ENCODE measurements at places on chromosomes 3 and 15.

GRCh38 chr3:62688050-62688449 lies 187.2 kb downstream of the CADPS start:
- no peak for DNase-seq

- peak; percentile 11 for DNase-seq
Measured at GRCh38 chr3:17432236-17432635, 310.2 kb downstream of the TBC1D5 start.

- DNase-seq, result no peak
Measured at GRCh38 chr3:47022641-47023071, 43.2 kb downstream of the NBEAL2 start.

- no peak for DNase-seq
Measured at GRCh38 chr3:56590814-56591213, 33.8 kb downstream of the CCDC66 start.

GRCh38 chr3:33458446-33458845 lies 18.2 kb upstream of the UBP1 start:
- no peak for DNase-seq

- DNase-seq, result no peak
Measured at GRCh38 chr3:5314897-5315296, 127.4 kb downstream of the EDEM1 start.

DNA sequence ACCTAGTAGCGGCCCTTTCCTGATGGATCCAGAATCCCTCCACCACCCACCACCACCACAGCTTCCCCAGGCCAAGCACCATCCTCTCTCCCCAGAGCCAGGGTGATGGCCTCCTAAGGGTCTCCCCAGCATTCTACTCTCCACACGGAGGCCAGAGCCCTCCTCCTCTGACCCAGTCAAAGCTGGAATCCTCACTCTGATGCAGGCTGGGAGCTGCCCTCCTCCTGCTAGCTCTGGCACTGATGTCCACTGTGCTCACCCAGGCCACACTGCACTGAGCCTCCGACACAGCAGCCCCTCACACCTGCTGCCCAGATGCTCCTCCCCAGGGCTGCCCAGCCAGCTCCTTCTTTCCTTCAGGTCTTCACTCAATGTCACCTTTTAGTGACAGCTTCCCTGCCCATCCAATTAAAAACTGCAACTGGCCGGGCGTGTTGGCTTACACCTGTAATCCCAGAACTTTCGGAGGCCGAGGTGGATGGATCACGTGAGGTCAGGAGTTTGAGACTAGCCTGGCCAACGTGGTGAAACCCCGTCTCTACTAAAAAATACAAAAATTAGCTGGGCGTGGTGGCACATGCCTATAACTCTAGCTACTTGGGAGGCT lies 21.0 kb downstream of the XXYLT1 start:
- DNase-seq, result no peak

- no peak for DNase-seq
Measured at GRCh38 chr3:150130404-150131100, 159.9 kb upstream of the PFN2 start.

- no peak for DNase-seq
Measured at GRCh38 chr3:174710612-174711011, 148.5 kb upstream of the NAALADL2 start.

GRCh38 chr3:124491875-124492274 lies 238.4 kb upstream of the UMPS start:
- no peak for DNase-seq

DNA sequence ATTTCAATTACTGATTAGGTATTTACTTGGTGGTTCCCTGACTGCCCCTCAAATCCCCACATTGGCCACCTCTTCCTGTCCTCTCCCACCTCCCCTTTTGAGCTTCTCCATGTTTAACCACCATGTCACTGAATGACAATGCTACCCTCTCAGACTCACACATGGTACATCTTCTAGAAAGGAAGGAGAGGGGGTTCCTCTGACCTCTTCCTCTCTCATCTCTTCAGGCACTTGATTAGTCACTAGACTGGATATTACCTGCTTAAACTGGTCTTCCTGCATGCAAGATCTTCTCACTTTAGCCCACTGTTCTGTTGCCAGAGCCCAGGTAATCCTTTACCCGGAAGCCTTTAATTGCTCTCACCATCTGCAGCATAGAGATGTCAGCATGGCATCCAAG lies 64.9 kb downstream of the DIPK2A start:
- no peak for DNase-seq

DNA sequence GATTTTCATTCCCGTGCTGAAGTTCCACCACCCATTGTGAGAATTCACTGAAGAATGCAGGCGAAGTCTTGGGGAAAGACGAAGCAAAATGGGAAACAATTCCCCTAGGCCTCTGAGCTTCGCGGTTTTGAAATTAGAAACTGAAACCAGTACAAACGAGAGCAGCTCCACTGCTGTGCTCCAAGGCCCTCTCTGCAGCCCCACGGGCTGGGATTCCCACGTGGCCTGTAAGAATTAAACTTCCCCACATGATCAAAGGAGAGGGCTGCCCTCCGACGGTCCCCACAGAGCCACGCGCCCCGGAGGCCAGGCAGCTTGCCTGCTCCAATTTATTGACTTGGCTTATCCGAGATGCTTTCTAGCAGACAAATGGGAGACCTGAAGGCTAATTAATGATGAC lies 144.0 kb downstream of the GREM1 start:
- peak; percentile 64 for DNase-seq

GRCh38 chr15:70120958-70121623 lies 23.4 kb upstream of the TLE3 start:
- no peak for DNase-seq

DNA sequence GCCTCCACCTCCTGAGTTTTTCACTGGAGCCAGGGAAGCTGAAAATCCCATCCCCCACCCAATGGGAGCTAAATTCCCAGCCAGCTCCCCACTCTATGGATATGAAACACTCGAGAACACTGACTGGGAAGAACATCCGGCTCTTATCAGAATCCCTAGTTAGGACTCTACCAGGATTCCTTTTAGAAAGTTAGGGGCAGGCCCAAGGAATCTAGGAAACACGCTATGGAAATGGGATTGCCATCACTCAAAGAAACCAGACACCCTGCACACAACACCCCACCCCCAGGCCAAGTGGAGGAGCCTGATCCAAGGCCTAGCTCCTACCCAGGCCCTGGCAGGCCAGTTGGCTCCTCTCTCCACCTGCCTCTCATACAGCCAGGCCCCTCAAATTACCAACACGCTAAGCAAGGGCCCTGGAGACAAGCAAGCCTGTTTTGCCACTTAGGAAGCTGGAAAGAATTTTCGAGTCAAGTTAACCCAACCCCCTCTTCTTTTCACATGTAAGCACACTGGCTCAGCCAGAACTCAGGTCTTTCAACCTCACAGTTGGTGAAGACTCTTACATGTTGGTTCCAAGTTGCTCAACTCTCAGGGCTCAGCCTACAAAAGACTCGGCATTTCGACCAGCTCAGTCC lies 75.5 kb downstream of the RBPMS2 start:
- peak; percentile 58 for DNase-seq

GRCh38 chr3:59866076-59866475 lies 816.3 kb upstream of the CFAP20DC start:
- peak; percentile 75 for DNase-seq

- no peak for DNase-seq
Measured at GRCh38 chr3:98964784-98965183, 63.3 kb upstream of the DCBLD2 start.

DNA sequence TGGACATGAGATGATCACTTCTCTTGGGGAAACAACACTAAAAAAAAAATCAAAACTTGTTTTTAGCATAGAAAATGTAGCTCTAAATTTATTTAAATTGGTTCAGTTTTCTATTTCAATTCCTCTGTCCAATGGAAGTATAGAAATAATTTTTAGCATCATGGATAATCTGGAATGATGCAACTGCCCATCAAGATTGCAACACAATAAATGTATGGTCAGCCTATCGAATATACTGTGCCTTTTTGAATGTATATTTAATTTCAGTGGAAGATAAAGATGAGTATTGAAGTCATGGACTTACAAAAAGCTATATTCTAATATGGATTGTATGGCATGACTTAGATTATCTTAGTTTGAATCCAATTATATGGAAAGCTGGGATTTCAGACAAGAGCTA lies 906.7 kb downstream of the IGSF11 start:
- no peak for DNase-seq

GRCh38 chr3:54817628-54818027 lies 110.2 kb downstream of the LRTM1 start:
- no peak for DNase-seq

DNA sequence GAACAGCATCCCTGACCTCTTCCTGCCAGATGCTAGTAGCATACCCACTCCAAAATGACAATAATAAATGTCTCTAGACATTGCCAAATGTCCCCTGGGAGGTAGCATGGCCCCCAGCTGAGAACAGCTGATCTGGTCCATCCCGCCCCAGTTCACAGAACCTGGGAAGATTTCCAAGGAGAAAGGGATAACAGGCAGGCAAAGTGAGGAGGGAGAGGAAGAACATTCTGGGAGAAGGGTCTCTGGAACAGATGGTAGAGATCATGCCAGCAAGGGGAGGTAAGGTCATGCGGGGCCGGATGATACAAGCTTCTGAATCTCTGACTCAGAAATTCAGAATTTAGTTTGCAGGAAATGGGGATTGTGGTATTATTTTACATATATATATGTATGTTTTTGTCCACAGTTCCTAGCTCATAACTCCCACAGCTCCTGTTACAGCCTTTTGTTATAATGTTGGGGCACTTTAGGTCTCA lies 192.7 kb downstream of the SUCLG2 start:
- DNase-seq, result no peak

- DNase-seq, result no peak
Measured at GRCh38 chr3:144273601-144274000, 302.0 kb downstream of the DIPK2A start.

- DNase-seq, result no peak
Measured at GRCh38 chr15:99978426-99978825, 245.2 kb upstream of the LYSMD4 start.

DNA sequence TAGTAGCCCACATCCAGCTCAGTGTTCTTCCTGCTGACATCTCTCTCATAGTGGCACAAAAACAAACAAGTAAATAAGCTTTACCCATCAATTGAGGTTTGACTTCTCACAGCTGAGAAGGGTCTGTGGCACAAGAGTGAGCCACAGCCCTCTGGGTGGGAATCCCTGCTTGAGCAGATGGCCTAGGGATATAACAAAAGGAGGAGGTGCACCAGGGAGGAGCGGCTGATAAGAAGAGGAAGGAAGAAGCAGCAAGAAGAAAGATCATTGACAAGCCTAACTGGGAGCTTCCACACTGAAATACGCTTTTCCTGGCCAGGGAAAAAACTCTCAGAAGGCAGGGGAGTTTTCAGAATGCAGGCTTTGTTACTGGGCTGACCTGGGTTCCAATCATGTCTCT lies 279.8 kb downstream of the UACA start:
- no peak for DNase-seq

- peak; percentile 69 for DNase-seq
Measured at GRCh38 chr15:45314960-45315359, 62.9 kb downstream of the SLC28A2 start.

- DNase-seq, result peak; percentile 7
Measured at GRCh38 chr15:60371175-60372051, 26.4 kb downstream of the ANXA2 start.

- DNase-seq, result peak; percentile 69
Measured at GRCh38 chr3:44065311-44066094, 176.2 kb upstream of the TOPAZ1 start.

DNA sequence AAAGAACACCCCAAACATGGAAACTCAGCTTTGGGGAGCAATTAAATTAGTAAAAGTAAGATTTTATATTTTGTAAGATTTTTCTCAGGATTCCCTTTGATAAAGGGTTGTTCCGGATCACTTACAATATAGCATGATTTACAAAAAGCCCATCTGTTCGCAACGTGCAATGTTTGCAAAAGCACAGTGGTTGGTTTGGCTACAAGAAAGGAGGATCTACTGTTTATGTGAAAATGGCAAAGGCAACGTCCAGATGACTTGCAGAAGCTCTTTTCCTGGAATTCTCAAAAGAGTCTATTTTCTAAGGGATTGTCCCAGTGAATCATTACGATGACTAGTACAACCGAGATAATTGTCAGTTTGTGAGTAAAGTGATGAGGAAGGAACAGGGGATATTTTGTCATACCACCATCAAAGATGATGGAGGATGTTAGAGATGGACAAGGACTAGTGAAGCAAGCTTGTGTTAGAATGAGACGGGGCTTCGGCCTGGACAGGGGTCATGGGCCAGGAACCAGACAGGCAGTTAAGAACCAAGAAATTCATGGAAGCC lies 71.6 kb downstream of the CRYGS start:
- no peak for DNase-seq

DNA sequence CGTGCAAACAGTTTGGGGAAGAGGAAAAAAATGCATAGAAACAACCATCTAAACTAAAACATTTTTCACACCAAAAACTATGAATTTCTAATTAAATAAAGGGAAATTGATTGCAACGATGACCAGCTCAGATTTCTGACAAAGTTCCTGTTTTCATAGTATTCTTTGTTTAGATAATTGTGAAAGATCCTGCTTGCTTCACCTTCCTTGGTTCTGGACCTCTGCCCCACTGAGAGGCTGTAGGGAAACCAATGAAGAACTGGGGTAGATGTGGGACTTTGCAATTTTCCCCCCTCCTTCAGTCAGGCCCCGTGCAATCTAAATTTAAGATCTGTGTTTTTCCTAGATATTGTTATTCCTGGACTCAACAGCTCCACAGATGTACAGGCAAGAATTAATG lies 13.8 kb upstream of the TEX264 start:
- DNase-seq, result no peak

- DNase-seq, result no peak
Measured at GRCh38 chr15:91231703-91232102, 131.6 kb downstream of the SV2B start.

DNA sequence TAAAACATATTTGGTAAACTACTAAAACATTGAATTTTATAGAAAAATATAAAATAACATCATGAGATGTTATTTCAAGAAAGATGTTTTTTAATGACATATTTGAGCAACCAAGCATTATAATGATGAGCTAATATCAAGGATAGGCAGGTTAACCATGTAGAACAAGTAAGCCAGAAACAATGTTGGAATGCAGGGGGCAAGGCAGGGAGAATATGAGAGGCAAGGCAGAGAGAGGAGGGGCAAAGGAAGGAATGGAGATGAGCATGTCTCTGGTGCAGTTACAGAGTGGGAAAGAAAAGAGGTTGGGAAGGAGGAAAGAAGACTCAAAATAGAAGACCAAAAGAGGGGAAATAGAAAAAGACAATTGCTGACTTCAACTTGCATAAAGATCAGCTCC lies 390.4 kb downstream of the MCTP2 start:
- DNase-seq, result no peak

DNA sequence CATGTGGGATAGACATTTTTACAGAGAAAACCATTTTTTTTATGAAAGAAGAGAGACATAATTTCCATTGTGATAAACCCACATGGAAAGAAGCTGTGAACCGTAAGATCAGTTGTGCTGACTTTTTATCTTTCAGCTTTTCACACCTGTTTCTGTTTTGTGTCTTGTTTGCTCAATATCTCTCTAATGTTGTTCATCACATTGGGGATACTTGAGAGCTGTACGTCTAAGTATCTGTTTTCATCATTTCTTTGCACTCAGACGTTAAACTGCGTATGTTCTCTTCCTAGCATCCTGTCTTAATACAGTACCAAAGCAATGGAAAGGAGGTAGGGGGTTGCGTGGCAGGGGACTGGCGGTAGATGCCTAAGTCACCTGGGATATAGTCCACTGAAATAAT lies 449.0 kb downstream of the NAALADL2 start:
- no peak for DNase-seq

Data from pons (tissue), 1 donor.